Activated CD4-positive, alpha-beta T cell treated with anti-CD3 and anti-CD28 coated beads, Interleukin-2, Interleukin-4, amounts not matched to agents 100 ng/mL and 50 ng/mL, durations not matched to agents 16 hours and 8 hours (primary cell): ENCODE measurements at places on chromosomes 4 and X.

- no peak for DNase-seq
These were observed 1322.5 kb downstream of the PCDH7 start for GRCh38 chr4:32042486-32043247.

- DNase-seq: no peak
These were observed 1506.0 kb downstream of the PCDH7 start for GRCh38 chr4:32226204-32226603.

GRCh38 chr4:55184600-55185523 is 59.5 kb upstream of the KDR start:
- peak; percentile 30 for DNase-seq

GRCh38 chr4:77009511-77010115 is 60.1 kb downstream of the SEPTIN11 start:
- DNase-seq: no peak

DNA sequence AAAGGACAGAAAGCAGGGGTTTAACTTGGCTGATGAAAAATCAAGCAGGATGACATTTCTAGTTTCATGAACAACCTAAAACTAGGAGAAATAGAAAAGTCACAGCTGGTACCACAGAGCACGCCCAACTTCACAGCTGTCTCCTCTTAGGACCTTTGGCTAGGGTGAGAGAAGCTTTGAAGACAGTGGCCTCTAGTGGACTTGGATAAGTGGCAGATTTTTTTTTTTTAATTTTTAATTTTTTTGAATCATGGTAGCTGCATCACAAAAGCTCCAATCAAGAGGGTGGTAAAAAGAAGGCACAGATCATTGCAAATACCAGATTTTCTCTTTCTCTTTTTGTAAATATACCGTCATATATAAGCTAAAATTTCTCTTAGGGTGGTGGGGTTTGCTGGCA is 20.2 kb upstream of the MAP3K15 start:
- DNase-seq: no peak

DNA sequence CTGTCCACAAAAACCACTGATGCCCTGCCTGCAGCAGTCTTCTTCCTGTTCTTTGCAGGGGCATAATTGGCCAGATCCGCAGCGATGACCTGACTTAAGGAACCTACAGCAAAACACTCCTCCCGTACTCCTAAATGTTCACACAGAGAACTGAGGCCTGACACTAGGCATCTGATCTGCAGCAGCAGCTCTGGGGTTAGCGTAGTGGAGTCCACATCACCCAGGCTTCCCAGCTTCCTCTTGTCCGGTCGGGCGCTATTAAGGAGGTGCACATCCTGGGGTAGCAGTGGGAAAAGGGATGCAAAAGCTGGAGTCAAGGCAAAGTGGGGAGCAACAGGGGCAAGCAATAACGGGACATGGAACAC is 758 bp downstream of the SCFD2 start:
- DNase-seq: peak; percentile 16

- DNase-seq: no peak
These were observed 42.5 kb downstream of the BMP2K start for GRCh38 chr4:78818530-78819079.

GRCh38 chr4:175946472-175947116 is 119.0 kb upstream of the WDR17 start:
- no peak for DNase-seq

- DNase-seq: no peak
These were observed 22.8 kb downstream of the NELFA start for GRCh38 chr4:1985780-1986577.

DNA sequence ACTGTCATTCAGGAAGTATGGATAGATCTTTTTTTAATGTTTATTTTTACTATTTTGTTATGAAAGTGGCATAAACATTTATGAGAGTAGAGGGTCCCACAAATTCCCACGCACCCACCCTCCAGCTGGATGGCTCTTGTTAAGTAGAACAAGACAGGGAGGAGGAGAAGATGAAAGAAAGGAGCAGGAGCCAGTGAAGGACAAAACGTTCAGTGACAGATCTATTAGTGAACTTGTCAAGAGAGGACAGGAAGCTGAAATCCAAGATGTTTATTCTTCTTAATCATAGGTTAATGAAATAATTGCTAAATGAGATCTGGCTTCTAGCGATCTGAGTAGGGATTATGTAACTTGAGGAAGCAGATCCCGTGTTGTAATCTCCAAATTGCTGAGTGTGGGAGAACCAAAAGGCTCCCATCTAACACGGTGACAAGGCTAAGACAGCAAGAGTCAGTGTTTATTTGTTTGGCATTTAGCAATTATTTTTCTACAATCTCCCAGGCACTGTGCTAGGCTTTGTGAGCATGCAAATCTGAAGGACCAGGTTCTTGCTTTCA is 162.5 kb downstream of the SHROOM3 start:
- no peak for DNase-seq

- no peak for DNase-seq
These were observed 80.2 kb downstream of the STARD8 start for GRCh38 chrX:68727696-68728095.

DNA sequence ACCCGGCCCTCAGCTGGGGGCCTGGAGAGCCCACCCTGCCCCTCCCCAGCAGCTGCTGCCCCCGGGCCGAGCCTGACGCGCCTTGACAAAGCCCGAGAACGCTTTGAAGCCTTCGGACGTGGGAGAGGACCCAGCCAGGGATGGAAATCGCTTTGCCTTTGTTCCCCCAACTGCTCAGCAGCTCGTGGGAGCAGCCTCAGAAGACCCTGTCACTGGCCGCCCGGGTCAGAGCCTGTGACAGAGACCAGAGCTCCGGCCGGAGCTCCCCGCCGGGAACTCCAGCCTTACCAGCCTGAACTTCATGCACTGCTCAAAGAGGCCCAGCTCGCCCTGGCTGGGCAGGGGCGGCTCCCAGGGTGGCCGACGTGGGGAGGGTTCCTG is 2.6 kb upstream of the SLC6A8 start:
- DNase-seq: no peak

GRCh38 chr4:48722509-48723446 is 57.3 kb downstream of the FRYL start:
- no peak for DNase-seq

DNA sequence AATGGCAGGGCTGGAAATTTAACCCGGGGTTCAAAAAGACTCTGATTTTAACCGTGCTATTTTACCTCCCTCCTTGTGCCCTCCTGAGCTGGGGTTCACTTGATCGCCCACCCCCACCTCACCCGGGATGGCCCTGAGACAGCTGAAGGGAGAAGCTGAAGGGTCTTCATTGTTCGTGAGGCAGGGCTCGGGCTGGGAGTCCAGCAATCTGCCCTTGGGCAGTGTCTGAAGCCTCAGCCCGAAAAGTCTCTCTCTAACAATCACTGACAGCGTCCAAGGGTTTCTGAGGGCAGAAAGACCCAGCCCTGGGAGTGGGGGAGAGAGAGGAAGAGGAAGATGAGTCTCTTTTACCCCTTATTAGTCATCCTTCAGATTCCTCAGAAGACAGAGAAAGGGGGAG is 39.4 kb upstream of the PHOX2B start:
- DNase-seq: no peak

GRCh38 chr4:837772-838171 is 11.8 kb upstream of the CPLX1 start:
- DNase-seq: no peak

DNA sequence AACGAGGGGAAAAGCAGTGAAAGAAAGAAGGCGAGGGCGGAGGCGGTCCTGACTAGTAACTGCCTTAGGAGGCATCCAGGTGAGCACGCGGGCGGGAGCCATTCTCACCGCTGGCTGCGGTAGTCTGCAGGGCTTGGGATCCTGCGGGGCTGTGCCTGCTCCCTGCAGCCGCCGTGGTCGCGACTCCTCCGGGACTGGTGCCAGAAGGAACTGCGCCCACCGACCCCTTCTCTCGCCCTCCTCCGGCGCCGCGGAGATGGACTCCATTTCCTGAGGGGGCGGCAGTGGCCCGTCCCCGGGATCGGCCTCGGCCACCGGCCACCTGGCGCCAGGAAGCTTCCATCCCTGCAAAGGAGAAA is 543 bp downstream of the NFXL1 start:
- DNase-seq: peak; percentile 30

- no peak for DNase-seq
These were observed at the start of gene GPRASP2 for GRCh38 chrX:102712216-102712966. TSS of gene GPRASP2 (plus strand) at chrX:102712448. CDS start at chrX:102714870, 2,422 bp downstream.

GRCh38 chr4:36285784-36286480 is 4.5 kb downstream of the DTHD1 start:
- DNase-seq: peak; percentile 96

DNA sequence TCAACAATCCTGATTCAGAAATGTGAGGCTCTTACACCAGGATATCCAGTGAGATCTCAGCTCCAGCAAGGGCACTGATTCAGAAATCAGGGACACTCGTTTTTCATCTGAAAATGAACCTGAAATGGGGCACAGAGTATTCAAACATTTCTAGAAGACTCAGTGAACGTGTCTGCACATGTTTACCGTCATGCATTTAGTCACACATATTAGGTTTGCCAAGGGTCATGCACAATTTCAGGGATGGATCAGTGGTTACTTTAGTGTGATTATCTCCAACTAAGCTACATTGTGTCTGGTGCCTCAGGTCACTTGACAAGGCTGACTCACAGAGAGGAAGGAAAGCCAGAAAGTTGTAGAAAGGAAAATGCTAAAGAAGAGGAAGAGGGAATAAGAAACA is 33.6 kb upstream of the SPANXN2 start:
- DNase-seq: no peak

DNA sequence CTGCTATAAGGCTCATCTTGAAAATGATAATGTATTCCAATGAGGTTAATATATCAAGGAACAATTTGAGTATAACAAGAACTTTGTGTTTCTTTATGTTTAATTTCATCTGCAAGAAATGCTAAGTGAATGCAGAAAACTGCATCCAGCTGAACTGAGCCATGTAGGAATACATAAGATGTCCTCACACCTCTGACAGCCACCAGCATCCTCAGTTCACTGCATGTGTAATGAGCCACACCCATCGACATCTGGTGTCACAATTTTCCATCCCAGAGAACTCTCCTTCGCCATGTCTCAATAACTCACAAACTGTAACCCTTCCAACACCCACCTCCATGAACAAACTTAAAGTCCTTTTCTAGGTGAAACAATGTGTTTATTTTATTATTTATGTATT is 3.3 kb upstream of the IL21 start:
- no peak for DNase-seq

DNA sequence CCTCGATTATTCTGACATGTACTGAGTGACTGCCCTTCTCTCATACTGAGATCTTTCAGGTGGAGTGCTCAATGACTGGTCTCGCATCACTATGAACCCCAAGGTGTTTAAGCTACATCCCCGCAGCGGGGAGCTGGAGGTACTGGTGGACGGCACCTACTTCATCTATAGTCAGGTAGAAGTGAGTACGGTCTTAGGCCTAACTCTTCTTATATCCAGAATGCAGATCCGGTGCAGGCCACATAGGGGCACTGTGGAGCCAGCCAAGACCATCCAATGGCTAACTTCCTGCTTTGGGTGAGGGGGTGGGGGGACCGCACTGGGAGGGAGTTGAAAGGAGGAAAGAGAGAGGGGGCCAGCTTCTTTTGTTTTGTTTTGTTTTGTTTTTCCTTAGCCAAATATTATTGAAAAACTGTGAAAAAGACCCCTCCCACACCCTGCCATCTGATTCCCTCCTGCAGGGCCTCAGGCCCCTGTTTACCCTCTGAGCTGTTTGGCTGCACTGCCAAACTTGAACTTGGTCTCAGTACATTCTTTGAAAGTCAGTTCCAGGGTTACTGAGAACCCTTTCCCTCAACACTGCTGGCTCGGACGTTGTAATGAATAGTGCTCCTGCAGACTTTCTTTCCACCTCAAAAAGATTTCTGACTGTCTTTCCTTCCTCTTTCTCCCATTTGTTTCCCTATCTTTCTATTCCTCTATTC is 16.2 kb downstream of the AWAT2 start:
- DNase-seq: peak; percentile 24

GRCh38 chr4:40493160-40493559 is 136.5 kb downstream of the RBM47 start:
- no peak for DNase-seq

- DNase-seq: no peak
These were observed 169.6 kb downstream of the CAMK2D start for GRCh38 chr4:113591982-113592381.

GRCh38 chr4:113157086-113157857 is 107.8 kb downstream of the ANK2 start:
- no peak for DNase-seq

- DNase-seq: no peak
These were observed 156.1 kb downstream of the FRAS1 start for GRCh38 chr4:78213218-78213617.

DNA sequence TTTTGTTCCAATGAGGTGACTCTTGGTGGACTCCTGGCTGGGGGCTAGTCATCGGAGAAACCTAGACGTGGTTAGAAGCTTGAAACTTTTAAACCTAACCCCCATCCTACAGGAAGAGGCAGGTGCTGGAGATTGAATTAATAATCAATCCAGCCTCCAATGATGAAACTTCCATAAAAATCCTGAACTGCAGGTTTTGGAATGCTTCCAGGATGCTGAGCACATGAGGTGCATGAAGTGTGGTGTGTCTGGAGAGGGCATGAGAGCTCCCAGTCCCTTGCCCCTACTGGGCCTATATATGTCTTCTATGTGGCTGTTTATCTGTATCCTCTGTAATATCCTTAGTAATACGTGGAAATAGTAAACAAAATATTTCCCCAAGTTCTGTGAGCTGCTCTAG is 90.7 kb upstream of the PDHA2 start:
- DNase-seq: no peak

GRCh38 chrX:124954402-124954801 is 365.3 kb upstream of the TEX13C start:
- no peak for DNase-seq

DNA sequence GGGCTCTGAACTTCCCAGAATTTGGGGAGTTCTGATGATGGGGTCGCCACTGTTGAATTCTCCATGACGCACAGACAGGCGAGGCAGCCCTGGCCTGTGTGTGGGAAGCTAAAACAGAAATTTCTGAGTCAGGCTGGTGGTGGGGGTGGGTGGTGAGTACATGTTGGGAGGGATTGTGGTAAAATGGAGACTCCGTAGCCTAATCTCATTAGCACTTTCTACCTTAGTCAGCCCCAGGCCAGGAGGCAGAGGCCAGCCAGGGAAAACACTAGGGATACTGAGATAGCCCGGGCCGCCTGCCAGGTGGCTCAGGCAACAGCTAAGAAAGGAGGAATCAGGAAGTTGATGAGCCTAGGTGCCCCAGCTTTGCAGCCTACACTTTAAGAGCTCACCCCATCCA is 39.3 kb upstream of the NHSL2 start:
- DNase-seq: no peak

GRCh38 chr4:152972821-152973628 is 36.9 kb downstream of the FHDC1 start:
- no peak for DNase-seq

DNA sequence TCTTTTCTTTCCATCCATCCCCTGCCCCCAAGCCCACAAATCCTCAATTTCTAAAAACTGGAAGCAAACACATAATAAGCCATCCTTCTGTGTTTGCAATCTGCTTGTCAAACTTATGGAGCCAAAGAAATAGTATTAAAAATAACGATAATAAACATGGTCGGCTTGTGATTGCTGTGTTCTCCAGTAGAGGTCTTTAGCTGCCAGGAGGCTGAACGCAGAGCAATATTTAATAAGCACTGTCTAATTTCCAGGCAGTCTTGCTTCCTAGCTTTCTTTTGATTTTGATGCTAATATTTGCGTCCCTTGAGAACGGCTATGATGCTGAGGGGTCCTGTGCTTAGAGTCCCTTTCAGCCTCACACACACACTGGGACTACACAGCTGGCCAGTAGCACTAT is 3.2 kb upstream of the HELT start:
- DNase-seq: no peak

- no peak for DNase-seq
These were observed 207.3 kb downstream of the HS6ST2 start for GRCh38 chrX:132751063-132751690.
